ENCODE measurements at places on chromosomes 6 and 20.
A peak's percentile ranks its signal among the peaks of the same experiment; 100 is the strongest.

DNA sequence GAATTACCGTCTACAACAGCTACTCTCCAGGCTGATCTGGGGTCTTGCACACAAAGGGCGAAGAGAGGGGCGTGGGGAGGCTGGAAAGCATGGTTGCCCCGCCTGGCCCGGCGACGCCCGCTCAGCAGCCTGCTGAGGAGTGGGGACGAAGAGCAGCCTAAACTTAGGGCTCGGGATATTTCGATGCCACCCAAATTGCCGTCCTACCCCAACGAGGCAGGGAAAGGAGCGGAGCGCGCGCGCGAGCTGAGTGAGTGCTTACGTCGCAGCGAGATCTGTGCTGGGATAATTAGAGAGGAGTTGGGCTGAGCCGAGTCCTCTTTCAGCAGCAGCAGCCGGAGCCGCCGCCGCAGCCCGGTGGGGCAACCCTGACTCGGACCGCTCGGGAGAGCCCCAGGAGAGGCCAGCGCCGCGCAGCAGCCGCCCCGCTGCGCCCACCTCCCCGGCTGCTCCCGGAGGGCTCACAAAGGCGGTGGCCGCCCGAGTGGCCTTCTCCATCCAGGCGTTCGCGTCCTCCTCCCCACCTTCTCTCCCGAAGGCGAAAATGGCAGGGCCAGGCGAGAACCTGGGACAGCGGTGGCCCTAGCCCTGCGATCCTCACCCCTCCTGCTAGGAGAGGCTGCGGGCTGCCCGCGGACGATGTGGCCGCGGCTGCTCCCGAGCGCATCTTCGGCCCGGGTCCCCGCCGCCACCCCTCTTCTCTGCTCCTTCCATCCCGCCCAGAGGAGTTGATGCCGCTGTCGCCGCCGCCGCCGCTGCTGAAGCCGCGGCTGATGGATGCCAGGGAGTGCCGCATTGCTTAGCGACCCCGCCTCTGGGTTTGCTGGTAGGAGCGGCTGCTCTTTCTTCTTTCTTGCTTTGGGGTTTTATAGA, at the start of gene CLVS2:
CLVS2 (plus strand) TSS at position 315 of the 873 bp plus-strand sequence. CDS start 1,543 bp downstream, outside the sequence.
- DNase-seq = no peak

DNA sequence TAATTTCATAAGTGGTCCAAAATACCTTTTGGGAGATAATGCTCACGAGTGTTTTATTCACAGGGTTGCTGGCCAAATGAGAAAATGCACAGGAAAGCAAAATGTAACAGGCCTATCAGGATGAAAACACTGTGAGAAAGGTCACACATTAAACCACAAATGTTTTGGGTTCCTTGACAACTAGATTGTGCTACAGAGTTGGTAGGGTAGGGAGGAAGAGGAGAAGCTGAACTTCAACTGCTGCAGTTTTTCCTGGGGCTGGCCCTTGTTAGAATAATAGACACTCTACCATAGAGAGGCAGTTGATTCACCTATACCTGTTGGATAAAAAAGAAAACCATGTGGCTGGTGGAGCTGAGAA, 28.1 kb upstream of the PAQR8 start:
- DNase-seq = peak; percentile 6

DNA sequence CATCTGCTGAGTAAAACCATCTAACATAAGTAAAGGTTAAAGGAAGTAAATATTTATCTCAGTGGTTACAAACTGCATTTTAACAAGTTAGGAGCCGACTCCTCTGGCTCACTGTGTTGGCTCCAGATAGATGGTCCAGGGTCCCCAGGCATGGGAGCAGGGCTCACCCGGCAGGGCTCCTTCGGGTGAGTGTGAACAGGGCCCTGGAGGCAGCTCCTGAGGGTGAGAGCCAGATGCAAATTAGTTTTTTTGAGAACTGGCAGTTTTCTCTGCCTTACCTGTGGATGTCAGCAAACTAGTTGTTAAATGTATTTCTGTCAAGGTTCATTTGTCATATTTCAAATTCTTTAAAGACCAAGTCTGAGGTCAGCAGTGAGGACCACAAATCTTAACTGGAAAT, 21.5 kb downstream of the TPBG start:
- DNase-seq = no peak

DNA sequence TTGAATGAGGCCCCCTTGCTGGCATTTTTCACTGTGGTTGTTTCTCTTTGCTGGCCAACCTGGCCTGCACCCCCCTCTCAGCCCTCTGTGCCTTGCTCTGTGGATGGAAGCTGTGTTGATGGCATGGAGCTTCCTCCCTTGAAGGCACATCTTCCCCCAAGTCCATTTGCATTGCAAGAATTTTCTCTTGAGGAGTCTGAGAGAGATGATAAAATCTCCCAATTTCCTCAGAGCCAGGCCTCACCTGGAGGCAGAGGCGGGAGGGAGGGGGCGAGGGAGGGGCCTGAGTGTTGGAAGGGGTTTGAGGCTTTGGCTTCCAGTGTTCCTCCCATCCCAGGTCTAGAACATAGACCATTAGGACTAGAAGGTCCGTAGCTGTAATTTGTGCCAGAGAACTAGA, 175.1 kb downstream of the SCP2D1 start:
- DNase-seq = no peak

DNA sequence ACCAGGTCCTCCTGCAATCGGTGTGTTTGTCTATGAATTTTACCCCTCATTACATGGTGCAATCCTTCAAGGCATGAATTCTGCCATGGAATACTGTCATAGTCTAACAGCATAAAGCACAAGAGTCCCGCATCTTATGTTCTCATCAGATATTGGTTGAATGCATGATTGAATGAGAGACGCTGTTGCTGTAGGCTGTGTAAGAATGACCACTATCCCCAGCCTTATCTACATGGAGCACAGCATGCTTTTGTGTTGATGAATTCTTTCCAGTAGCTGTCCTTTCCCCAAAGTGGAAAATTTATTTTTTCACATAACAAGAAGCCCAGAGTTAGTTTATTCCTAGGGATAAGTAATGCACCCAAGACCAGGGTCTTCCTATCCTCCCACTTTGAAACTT, 5.6 kb upstream of the TRAM2 start:
- DNase-seq = no peak

GRCh38 chr20:5282561-5282960, 34.2 kb downstream of the PROKR2 start:
- DNase-seq = no peak

DNA sequence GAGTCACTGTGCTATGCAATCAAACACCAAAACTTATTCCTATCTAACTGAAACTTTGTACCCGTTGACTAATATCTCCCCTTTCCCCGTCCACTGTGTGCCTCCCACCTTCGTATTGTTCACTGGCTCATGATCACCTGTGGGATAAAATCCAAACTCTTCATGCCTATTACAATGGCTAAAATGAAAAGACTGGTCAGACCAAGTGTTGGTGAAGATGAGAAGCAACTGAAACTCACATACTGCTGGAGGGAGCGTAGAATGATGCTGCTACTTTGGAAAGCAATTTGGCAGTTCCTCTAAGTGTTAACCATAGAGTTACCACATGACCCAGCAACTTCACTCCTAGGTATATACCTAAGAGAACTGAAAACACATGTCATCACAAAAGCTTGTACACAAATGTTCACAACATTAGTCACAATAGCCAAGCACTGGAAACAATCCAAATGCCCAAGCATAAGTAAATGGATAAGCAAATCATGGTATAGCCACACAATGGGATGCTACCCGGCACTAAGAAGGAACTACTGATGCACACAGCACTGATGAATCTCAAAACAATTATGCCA, 13.1 kb downstream of the RPS10 start:
- DNase-seq = no peak

- no peak for DNase-seq
Observed at GRCh38 chr6:45921691-45922281, 93.9 kb downstream of the CLIC5 start.

GRCh38 chr6:81708113-81708699, 44.3 kb downstream of the TENT5A start:
- no peak for DNase-seq

GRCh38 chr20:9490161-9490560, 24.2 kb upstream of the LAMP5 start:
- no peak for DNase-seq

GRCh38 chr6:89385156-89385667, 26.9 kb downstream of the RRAGD start:
- no peak for DNase-seq

DNA sequence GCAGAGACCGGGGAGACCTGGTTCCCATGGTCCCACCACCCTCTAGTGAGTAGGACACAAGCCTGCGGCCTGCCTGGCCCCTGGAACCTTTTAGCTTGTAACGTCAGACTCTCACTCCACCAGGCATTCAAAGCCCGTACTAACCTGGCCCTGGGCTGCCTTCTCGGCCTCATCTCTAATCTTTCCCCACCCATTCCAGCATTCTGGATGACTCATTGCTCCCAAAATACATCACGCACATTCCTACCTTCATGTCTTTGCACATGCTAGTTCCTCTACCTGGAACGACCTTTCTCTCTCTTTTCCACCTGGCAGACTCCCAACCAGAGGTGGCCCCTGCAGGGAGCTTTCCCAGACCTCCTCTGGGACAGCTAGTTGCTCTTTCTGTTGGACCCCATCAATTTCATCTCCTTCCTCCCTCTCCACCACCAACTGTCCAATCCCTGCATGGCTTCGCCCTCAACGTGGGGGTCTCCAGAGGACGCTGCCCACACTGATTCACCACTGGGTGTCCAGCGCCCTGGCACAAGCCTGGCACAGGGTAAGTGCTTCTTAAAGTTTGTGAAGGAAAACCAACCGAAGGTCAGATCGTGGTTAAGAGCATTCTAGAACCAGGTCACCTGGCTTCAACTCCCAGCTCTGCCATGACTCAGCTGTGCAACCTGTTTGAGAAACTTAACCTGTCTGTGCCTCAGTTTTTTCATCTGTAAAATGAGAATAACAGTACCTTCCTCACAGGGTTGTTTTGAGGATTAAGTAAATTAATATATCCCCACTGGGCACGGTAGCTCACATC, 35.2 kb downstream of the JPH2 start:
- peak; percentile 96 for DNase-seq

DNA sequence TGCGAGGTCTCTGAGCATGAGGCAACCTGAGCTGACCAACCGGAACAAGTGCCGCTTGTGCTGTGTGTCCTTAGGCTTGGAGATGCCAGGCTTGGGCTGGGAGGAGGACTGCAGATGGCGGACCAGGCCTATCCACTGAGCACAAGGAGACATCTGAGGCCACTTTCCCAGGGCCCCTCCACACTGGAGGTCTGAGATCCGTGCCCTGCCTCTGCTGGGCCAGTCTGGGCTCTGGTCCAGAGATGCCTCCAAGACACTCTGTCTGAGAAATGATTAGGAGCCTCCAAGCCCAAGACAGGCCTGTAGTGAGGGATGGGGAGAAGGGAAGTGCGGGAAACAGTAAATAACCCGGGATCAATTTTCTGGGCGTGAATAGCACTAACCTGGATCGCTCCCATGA, 3.0 kb upstream of the MLN start:
- no peak for DNase-seq

GRCh38 chr6:27893836-27894807, 18.1 kb downstream of the OR2B2 start:
- peak; percentile 84 for DNase-seq

DNA sequence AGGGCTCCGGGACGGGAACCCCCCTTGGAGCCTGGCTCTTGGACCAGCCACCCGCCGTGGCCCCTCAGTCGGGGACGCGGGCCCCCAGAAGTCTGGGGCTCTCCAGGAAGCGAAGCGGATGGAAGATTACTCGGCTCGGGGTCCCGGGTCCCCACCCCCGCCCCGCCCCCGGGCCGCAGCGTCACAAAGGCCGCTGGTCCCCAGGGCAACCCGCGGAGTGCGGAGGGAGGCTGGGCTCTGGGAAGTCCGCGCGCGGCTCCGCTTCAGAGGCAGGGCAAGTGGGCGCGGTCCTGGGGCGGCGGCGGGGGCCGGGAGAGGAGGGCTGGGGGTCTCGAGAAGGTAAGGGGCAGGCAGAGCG, at the start of gene FNDC11:
FNDC11 (plus strand) TSS at position 227 of the 358 bp plus-strand sequence. CDS start 1,505 bp downstream, outside the sequence.
- peak; percentile 77 for DNase-seq

- no peak for DNase-seq
Observed at GRCh38 chr6:52134011-52134410, 46.6 kb upstream of the PKHD1 start.

DNA sequence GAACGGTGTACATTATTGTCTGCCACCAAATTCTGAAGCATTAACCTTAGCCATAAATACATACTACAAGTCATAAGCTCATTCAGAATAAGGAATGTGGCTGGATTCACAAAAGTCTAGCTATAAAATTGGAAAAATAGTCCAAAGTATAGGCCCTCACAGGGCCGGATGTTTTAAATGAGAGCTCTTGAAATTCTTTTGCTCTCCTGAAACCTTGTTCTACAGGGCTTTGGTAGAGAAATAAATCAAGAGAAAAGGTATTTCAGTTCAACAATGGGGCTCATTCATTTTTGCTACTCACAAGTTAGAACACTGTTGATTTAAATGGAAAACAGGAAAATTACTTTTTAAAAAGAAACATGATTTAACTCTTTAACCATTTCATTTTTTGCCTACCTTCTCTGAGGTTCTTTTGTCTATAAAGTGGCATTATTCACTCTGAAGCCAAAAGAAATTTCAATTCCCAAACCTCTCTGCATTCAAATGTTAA, 58.0 kb downstream of the PREP start:
- no peak for DNase-seq

DNA sequence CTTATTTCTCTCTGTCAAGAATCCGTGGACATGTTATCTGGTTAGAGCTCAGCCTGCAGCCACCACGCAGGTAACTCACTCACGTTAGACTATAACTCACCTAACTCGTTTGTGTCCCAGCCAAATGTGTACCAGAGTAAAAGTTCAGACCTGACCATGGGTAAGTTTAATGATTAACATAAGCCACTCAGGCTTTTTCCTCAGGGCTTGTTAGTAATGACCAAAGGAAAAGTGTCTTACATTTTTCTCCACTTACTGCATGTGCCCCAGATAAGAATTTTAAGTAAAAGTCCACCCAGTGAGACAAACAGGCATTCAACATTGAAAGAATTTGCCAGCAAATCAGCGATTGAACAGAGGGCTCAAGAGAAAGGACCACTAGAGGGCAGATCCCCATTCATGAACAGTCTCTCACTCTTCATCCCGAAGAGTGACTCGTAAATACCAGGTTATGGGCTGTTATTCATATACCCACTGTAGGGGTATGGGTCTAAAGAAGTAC, at the start of gene PKHD1:
PKHD1 (minus strand) TSS at position 116 of the 502 bp plus-strand sequence. CDS start 2,680 bp downstream, outside the sequence.
- no peak for DNase-seq

DNA sequence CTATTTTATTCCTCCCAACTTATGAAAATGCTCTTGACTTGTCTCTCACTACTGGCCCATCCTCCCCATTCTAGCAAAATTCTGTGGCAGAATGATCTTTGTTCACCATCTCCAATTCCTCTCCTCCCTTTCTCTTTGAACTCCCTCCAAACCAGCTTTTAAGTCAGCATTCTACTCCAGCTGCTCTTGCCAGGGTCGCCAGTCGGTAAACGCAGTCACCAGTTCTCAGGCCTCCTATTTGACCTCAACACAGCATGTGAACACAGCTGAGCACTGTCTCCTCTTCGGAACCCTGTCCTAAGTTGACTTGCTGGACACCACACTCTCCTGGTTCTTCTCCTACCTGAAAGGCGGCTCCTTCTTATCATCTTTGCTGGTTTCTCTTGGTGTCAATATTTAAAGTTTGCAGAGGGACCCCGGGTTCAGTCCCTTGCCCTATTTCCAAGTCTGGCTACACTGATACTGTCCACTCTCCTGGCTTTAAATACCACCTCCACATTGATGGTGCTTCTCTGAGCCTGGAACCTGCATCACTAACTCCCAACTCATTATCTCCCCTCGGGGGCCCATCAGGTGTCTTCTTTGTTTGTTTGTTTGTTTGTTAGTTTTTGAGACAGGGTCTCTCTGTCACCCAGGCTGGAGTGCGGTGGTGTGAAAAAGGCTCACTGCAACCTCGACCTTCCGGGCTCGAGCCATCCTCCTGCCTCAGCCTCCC, 27.4 kb downstream of the GDAP1L1 start:
- no peak for DNase-seq

GRCh38 chr6:90224196-90224595, 72.4 kb downstream of the BACH2 start:
- no peak for DNase-seq

- no peak for DNase-seq
Observed at GRCh38 chr6:134195164-134195906, 122.6 kb downstream of the SGK1 start.

Measured in PC-9 (cell line).